Activated T-helper 9 cell treated with anti-CD3 and anti-CD28 coated beads, Interleukin-2, amount 50 U/mL, for 16 hours (primary cell): ENCODE measurements at places on chromosomes 1 and 21.

GRCh38 chr1:66327588-66327987 lies 206.4 kb upstream of the SGIP1 start:
- DNase-seq: no peak

DNA sequence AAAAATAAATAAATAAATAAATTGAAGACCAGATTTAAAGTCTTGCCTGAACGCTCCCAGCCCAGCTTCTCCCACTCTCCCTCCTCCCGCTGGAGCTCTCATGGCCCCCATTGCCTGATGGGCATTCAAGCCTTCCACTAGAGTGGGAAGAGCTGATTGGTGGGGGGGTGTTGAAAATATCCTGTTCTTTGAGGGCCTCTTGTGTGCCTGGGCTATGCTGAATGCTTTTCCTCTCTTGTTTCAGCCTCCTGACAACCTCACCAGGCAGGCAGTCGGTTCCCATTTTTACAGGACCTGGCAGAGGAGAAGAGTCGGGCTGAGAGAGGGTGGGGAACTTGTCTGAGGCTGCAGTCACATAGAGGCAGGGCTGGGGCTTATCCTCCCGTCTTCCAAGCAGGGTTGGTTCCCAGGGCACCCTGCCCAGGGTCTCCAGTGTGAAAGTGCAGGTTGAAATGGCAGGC lies 59.2 kb upstream of the SSBP3 start:
- DNase-seq: no peak

GRCh38 chr1:50251702-50252101 lies 143.0 kb downstream of the ELAVL4 start:
- no peak for DNase-seq

DNA sequence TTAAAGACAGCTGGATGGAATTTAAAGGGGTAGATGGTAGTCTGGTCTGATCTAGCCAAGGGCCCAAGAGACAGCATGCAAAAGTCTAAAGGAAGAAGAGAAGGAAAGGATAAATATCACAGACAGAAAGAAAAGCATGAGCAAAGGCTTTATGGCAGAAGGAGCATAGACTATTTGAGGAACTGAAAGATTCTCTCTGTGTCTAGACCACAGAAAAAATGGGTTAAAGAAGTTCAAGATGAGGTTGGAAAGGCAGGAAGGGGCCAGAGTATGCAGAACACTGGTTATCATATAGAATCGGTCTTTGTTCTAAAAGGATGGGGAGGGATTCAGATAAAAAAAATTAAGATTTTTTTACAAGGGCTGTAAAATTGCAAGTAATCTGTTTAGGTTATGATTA lies 136.8 kb upstream of the SGIP1 start:
- DNase-seq: no peak

- DNase-seq: peak; percentile 19
Observed at GRCh38 chr1:11693024-11693590, 1.6 kb downstream of the DRAXIN start.

GRCh38 chr1:213727853-213728592 lies 259.8 kb upstream of the PROX1 start:
- DNase-seq: no peak

GRCh38 chr1:223000632-223001031 lies 142.4 kb downstream of the TLR5 start:
- no peak for DNase-seq

DNA sequence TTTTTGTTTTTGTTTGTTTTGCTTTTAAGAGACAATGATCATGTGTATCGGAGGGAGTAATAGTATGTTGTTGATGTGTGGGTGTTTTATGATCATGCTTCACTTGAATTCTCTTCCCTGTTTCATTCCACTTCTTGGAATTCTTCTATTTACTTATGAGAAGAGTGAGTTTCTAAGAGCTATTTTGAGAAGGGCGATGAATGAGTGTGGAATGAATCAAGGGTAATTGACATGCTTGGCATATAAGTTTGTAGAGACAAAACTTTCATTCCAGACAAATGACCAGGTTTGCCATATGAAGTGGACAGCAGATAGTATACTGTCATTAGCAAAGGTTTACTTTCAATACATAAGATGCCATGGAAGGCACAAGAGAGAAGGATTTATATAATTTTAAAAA lies 42.3 kb upstream of the PDC start:
- no peak for DNase-seq
